ENCODE measurements at places on chromosomes 6 and 20.
A peak's percentile ranks its signal among the peaks of the same experiment; 100 is the strongest.

- DNase-seq = no peak
Measured at GRCh38 chr6:46704562-46704961, 16.9 kb downstream of the TDRD6 start.

GRCh38 chr20:37904845-37905373 lies 2.0 kb downstream of the VSTM2L start:
- no peak for DNase-seq

DNA sequence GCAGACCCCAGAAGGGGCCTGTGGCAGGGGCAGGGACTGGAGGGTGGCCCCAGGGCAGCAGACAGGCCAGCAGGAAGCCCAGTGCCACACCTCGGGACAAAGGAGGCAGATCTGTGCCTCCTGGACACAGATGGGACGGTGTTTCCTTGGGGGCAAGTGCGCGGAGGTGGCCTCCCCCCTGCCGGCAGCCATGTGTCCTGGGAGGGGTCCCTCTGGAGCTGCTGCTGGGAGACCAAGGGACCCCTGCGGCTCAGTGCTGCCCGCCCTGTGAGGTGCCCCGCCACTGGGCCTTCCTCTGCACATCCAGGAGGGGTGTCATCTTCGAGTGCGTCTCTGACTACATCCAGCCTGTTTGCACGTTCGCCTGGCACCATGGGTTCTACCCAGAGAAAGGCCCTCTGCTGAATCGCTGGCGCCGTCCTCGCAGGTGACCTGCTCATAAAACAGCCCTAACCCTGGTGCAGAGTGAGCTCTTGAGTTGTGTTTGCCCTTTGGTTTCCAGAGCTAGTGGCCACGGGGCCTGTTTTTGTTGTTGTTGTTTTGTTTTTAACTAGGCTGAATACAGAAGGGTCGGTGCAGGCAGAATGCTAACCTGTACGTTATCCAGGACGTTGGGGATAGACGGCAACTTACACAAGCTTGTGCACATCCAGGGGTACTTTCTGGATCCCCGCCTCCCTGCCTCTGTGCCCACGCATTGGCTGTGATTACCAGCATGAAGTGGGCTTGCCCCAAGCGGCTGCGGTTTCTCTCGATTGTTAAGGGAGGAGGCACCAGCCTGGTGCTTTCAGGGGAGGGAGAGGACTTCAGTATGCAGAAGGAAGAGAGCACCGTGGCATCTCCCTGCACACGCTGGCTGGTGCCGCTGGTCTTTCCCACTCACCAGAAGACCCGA lies 1.3 kb upstream of the KCNQ2 start:
- DNase-seq = no peak

DNA sequence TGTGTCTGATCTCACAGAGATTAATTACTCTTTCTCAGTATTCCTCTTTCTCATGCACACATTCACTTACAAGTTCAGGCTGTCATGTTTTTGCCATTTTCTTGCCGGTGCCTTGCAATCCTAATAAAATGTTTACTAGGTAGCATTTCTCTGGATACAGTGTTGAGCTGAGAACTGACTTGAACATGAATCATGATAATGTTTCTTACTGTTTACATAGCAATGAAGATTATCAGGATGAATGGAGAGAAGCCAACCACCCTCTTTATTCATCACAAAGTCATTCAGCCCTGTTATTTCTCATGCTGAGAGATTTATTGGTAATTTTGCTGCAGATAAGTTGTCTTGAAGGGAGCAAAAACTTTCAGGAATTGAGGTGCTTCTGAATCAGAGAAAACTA lies 185.5 kb upstream of the ECI2 start:
- DNase-seq = no peak

DNA sequence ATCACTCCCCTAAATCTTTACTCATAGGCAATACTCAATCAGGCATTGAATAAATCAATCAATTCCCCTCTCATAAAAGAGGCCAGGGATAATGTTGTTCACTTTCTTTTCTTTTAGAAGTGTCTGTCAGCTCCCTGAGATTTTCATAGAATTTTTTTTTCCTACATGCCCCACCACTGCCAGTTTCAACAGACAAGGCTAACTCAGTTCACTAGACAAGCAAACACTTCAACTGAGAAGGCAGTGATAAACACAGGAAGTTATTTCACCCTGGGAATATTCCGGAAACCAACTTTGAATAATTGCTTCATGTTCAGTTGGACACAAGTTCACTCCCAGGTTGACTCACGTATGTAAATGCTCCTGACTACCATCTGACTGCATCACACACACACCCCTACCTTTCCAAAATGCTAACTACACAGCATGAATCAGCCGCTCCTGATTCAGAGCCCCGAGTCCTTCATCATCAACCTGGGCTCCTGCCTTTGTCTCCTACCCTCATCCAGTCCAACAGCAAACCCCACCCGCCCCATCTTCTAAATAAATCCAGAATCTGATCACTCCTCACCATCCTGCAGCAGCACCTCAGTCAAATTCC lies 143.9 kb downstream of the BCAS1 start:
- DNase-seq = peak; percentile 44

DNA sequence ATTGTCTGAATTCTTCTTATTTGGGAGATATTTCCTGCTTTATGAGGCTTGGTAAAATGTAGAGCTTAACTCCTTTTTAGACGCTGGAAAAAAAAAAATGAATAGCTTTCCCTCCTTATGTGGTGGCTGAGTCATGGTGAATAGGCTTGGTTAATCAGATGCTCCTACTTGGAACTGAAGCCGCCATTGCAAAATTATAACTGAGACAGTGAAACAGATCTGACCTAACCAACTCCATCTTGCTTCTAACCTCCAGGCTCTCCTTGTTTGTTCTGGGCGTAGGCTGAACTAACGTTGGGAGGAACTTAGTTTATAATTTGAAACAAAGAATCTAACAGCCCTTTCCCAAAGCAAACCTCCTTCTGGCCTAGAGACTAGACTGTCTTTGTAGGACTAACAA lies 43.2 kb upstream of the PLCB4 start:
- no peak for DNase-seq

DNA sequence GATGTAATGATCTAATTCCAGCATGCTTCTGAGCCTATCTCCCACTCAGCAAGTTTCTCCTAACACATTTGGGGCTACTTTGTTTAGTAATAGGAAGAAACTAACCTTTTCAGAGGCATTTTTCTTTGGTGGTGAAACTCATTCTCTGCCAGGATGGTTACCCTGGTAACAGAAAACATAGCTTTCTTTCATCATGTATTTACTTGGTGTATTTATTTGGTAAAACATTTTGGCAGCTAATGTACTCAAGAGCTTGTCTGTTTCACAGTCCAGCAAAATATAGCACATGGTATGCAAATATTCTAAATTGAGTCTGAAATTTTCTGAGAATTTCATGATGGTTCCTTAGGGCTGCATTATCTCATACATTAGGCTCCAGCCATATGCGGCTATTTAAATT lies 100.0 kb downstream of the SLC35B3 start:
- no peak for DNase-seq

- DNase-seq = no peak
Measured at GRCh38 chr6:4178737-4179333, 43.5 kb upstream of the ECI2 start.

GRCh38 chr20:38907918-38908677 lies 18.1 kb upstream of the FAM83D start:
- DNase-seq = no peak

DNA sequence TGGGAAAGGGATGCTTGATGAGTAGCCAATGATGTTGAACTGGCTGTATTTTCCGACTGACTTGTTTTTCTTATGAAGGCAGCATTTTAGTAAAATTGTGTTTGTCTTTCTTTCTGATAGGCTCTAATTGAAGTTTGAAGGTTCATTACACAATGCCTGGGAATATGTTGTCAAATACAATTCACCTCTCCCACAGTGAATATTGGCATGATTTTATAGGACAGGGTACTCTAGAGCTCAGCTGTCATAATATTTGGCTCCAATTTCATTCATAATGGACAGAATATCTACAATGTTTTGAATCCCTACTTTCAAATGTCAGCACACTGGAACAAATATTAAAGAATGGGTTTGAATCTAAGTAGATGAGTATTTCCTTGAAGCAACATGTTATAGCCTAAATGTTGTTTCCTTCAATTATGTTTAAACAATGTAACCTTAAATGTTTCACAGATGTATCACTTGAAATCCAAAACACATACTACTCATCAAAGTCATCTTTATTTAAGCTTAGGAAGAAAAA lies 81.4 kb downstream of the LAMA2 start:
- no peak for DNase-seq

Data from ascending aorta (tissue), 2 donors.